IPS DF 19.7 (cell line): ENCODE measurements at places on chromosomes 7 and 10.

DNA sequence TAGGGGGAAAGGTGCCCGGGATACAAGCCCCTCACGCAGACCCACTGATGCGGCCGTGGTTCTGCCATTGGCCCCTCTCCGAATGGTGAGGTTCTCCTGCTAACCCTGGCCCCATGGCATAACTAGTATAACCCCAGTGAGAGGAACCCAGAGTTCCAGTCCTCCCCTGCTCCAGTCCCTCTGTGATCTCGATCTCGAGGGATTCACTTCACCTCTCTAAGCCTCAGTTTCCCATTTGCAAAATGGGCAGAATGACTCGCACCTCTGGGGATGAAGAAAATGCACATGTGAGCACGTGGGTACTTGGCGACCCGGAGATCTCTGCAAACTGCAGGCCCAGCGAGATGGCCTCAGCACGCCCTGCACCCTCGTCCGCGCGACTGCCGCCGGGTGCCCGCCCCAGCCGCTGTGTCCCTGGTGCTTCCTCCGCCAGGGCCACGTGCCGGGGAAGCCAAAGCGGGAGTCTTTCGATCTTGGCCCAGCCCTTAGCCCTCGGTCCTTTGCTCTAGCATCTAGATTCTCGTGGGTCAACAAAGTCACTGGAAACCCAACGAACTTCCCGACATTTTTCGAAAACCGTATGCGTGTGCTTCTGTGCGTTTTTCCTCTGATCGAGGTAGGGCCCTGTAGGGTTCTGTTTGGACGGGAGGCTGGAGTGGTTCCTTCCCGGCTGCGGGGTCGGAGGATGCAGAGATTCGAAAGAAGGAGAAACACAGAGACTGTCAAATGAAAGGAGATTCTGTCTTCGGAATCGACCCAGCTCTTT lies 169.8 kb downstream of the UBE2H start:
- no peak for DNase-seq

- no peak for DNase-seq
Measured at GRCh38 chr7:151157645-151158329, 9.7 kb downstream of the GBX1 start.

GRCh38 chr7:149136118-149136517 lies 10.0 kb upstream of the ZNF425 start:
- no peak for DNase-seq

- no peak for DNase-seq
Measured at GRCh38 chr7:119254742-119255141, 1018.2 kb upstream of the KCND2 start.

DNA sequence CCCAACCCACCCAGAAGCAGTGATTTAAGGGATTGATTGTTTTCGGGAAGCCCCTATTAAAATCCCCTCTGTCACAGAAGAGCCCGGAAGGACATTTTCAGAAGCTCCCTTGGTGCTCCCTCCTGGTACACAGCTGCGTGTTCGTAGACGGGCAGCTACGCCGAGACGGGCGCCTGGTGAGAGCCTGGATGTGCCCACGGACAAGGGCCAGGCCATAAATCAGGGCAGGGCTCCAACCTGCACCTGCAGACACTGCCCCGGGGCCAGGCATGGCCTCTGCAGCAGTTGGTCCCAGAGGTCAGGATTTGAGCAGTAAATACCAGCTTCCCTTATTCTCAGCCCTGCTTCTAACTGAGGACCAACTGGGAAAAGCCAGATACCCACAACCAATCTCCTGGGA lies 106.8 kb downstream of the PAXIP1 start:
- no peak for DNase-seq

DNA sequence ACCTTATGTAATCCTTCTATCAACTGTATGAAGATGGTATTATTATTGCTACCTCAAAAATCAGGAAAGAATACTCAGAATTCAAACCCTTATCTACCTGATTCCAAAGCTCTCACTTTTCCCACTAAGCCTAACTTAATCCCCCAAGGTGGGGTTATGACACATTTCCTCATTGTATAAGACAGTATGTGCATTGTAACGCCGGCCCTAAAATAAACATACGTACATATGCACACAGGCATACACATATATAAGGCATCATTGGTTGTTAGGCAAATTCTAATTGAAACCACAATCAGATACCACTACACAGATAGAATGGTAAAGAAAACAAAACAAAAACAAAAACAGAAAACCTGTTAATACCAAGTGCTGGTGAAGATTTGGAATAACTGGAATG lies 556.5 kb downstream of the INHBA start:
- no peak for DNase-seq

GRCh38 chr7:30789334-30789711 lies 18.1 kb downstream of the MINDY4 start:
- no peak for DNase-seq

GRCh38 chr10:26840938-26841732 lies 19.6 kb downstream of the ABI1 start:
- no peak for DNase-seq

- no peak for DNase-seq
Measured at GRCh38 chr7:95501261-95501832, 15.6 kb downstream of the ASB4 start.

- no peak for DNase-seq
Measured at GRCh38 chr7:141201145-141201885, 127.5 kb downstream of the TMEM178B start.

GRCh38 chr10:4407783-4408182 lies 418.2 kb upstream of the AKR1E2 start:
- DNase-seq: no peak

GRCh38 chr10:34719328-34719727 lies 95.8 kb downstream of the PARD3 start:
- no peak for DNase-seq

DNA sequence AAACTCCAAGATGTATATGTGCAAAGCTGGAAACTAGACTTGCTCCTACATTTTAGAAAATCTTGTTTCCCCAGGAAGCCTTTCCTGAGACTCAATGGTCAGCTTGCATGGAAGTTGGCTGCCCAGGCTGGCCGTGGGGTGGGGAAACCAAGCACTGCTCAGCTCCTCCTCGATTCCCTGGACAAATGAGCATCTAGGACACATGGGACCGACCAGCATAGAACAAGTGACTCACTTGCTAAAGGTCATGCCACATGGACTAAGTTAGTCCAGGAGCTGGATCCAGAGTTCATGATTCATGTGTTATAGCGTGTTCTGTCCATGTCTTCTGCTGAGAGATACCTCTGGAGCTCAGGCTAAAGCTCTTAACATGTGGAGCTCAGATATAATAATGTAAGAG lies 6.2 kb downstream of the FAM180A start:
- DNase-seq: no peak

DNA sequence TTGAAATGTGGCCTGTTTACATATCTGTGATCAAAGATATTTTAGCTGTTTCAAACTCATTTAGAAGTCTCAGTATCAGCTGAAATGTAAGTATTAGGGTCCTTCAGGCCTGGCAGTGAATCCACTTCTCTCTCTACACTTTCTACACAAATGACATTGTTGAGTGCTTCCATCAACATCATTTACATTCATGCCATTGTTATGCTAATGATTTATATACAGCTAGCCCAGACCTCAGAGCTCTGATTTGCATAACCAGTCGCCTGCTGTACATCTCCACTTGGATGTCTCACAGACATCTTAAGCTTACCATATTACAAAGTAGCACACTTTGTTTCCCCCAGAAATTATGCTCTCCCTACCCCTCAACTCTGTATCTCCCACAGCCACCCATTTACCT lies 71.6 kb downstream of the GSDME start:
- DNase-seq: no peak

GRCh38 chr7:42198974-42199668 lies 37.9 kb downstream of the GLI3 start:
- no peak for DNase-seq

DNA sequence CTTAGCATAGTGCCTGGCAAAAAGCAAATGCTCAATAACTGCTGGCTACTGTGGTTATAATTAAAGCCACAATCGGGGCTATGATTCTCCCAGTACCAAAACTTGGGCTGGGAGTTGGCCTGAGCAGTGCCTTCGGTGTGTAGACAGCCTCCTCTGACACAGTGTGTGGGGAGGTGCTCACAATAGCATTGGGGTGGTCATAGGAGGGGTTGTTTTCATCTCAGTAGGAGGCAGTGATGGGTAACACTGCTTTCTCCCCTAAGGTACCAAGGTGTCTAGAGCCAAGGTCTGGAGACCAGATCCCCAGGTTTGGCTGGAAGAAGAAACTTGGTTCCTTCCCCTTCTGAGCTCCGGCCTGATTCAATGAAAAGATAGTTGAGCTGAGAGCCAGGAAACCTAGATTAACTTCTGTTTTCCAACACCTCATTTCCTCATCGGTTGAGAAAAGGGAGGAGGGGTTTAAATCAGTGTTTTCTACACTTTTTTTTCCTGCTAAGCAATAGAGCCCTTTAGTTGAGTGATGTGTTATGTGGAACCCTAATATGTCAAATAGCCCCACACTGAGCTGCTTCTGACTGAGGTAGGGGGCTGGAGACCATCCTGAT lies 68.2 kb downstream of the LRMDA start:
- DNase-seq: no peak

DNA sequence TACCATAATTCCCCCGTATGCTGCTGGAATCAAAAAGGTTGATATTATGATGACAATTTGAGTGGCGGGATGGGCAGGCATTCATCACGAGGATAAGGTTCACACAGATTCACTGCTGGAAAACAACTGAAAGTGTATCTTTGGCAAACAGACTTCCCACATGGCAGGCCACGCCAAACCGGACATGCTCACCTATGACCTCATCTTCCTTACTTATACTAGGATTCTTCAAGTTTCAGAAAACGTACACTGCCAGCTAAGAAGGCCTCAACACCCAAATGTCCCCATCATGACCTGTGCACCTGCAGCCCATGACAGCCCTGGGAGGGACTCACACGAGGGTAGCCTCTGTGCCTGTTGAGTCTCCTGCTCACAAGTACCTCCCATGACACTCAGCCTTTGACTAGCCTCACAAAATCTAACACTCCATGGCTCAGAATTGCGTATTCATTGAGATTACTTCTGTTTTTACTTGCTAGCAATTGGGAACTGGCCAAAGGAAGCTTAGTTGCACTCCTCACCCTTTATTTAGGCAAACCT lies 259.0 kb upstream of the GHITM start:
- no peak for DNase-seq

DNA sequence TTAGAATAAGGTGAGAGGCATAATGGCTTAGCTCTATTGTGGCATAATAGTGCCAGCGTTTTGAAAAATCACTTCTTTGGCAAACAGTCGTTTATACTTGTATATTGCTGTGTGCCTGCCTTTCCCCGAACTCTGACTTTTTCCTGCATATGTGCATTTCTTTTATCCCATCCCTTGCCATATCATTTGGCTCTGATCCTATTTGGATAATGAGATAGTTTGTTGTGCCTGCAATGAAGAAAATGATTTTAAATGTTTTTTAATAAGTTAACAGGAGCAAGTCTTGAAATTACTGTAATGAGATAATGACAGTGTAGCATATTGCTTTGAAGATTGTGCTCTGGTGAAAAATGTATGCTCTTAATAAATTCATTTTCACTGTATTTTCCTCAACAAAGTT lies 288.0 kb upstream of the LRGUK start:
- no peak for DNase-seq

- no peak for DNase-seq
Measured at GRCh38 chr10:119231654-119232053, 24.3 kb downstream of the GRK5 start.
